Mesothelial cell of epicardium (in vitro differentiated cells): ENCODE measurements at places on chromosomes 4 and X. TPM values are rescaled to one million over a fixed set of nuclear protein-coding genes. Genes with fewer than 3 reads are reported as not detected.

- no peak overlapping the region for H3K27ac ChIP-seq
- no peak for DNase-seq
- H3K36me3 ChIP-seq: no peaks in the 10 kb centered on the region
- H3K4me1 ChIP-seq: no peaks in the 10 kb centered on the region
These were observed 80.2 kb downstream of the SCD5 start for GRCh38 chr4:82718162-82718940.

- H3K36me3 ChIP-seq: peaks cover 5% of the 10 kb centered on the region
- H3K27me3 ChIP-seq: no peaks in the 10 kb centered on the region
- peak overlapping the region; percentile 65 for H3K27ac ChIP-seq
- H3K4me3 ChIP-seq: no peak overlapping the region
These were observed 98.7 kb downstream of the MAB21L2 start for GRCh38 chr4:150680651-150681050.

DNA sequence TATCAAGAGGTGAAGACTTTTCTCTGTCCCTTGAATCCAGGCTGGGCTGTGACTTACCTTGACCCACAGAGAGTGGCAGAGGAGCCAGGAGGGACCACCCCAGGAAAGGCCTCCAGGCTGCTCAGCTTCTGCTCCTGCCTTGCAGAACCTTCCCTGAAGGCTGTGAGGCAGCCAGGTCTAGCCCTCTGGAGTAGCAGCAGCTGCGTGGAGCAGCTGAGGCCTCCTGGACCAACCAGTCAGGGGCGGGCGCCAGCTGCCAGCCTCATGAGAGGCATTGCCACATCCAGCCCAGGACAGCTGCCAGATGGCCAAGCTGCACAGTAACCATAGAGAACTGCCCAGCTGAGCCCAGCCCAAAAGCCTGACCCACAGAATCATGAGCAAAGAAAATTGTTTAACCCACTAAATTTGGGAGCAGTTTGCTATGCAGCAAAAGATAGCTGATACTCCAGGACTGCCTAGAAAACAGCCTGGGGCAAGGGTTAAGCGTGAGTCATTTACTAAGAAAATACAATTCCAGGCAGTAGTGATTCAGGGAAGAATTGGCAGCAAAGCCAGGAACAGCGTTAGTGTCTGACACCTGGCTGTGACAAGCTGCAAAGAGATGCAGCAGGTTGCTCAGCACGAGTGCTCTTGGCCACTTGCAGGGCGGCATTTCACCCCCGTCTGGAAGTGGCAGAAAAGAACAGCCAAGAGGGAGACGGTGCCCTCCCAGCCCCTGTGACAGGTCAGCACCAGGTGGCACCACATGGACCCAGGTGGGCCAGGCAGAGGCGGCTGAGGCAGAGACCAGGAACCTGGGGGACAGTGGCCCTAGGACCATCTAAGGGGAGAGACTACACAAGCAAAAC is 14.7 kb upstream of the PDE6B start:
- peaks cover 58% of the 10 kb centered on the region for H3K27me3 ChIP-seq
- DNase-seq: no peak
- no peaks in the 10 kb centered on the region for H3K4me1 ChIP-seq
- H3K27ac ChIP-seq: no peak overlapping the region
- H3K36me3 ChIP-seq: no peaks in the 10 kb centered on the region

Gene GIMD1
- not detected in 3 replicates for total RNA-seq

Gene PNMA3
- 10.3 to 11.1 TPM (median 10.7 TPM) in 3 replicates for total RNA-seq
